ENCODE measurements at places on chromosomes 2 and 18.
A peak's percentile ranks its signal among the peaks of the same experiment; 100 is the strongest.

DNA sequence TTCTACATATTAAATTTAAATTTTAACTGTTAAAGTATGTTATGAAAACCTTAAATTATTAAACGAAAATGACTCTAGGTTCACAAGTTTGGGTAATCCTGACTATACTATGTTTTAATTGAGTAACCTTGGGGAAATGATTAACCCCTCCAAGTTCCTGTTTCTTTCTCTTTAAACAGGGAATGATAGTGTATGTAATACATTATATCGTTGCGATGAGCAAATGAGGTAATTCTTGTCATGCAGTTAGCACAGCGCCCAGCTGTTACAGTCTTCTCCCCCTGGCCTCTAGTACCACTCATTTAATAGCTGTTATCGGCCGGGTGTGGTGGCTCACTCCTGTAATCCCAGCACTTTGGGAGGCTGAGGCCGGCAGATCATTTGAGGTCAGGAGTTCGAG is 80.4 kb downstream of the MTA3 start:
- DNase-seq: no peak

DNA sequence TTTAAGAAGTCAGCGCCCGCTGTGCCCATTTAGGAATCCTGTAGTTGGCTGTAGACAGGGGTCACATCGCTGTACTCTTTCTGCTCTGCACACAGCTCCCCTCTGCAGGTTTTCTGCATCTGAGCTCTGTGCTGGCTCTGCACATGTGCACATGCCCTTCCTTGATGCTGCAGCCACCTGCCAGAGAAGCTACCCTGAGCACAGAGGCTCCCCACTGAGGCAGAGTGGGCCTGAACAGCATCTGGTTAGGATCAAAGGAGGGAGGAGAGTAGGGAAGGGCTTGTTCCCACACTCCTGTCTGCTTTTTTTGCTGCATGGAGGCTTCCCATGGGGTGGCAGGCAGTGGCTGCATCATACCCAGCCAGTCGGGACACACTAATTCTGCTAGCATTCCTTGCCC is 238.9 kb downstream of the FHOD3 start:
- DNase-seq: peak; percentile 18

DNA sequence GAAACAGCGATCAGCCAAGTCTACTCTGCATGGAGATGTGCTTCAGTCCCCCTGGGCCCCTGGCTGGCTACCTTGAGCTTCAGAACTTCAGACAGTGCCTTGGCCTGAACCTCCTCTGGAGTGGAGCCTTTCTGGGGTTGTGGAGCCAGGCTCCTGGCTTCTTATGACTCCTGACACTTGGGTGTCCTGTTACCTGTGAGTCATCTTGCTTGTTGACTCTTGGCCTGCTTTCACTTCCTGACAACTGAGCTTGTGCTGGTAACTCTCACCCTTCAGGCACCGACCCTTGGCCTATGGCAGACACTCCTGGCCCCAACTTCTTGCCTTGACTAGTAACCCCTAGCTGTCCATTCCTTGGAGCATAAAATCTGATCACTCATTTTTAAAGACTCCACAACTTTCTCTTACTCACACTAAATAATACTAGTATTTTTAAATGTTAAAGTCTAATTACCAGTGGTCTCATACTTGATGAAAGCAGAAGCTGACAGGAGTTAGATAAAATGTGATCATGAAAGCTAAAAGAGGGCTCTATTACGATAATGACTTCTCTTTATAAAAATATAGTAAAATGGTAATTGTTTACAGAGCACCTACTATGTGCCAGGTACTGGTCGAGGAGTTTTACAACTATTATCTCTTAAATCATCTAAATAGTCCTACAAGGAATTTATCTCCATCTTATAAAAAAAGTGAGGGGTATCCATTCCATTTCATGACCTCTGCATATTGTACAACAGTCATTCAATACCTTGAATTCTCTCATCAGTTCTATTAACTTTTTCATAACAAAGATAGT is 46.3 kb upstream of the VIT start:
- DNase-seq: no peak

GRCh38 chr2:235024931-235025773 is 73.3 kb downstream of the SH3BP4 start:
- DNase-seq: no peak

DNA sequence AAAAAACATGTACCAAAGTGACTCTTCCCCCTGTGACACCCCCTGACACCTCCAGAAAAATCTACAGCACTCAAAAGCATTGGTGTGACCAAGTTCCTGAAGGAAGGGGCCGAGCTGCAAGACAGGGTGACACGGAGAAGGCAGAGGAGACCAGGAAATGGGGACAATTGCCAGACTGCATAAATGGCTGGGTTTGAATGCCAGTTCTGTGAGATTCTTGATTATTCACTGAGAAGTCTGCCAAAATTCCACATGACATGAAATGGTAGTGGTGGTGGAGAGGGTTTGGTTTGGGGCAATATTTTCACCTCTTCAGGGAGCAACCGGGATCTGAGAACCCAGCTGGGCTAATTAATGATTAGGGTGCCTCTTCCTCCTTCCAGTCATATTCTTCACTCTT is 178.5 kb downstream of the ARL4C start:
- no peak for DNase-seq

GRCh38 chr2:191321861-191322662 is 76.9 kb downstream of the MYO1B start:
- DNase-seq: peak; percentile 71

- peak; percentile 73 for DNase-seq
Observed at GRCh38 chr2:237026981-237027711, 58.5 kb upstream of the COPS8 start.

- no peak for DNase-seq
Observed at GRCh38 chr2:119485336-119486110, 38.8 kb downstream of the SCTR start.

DNA sequence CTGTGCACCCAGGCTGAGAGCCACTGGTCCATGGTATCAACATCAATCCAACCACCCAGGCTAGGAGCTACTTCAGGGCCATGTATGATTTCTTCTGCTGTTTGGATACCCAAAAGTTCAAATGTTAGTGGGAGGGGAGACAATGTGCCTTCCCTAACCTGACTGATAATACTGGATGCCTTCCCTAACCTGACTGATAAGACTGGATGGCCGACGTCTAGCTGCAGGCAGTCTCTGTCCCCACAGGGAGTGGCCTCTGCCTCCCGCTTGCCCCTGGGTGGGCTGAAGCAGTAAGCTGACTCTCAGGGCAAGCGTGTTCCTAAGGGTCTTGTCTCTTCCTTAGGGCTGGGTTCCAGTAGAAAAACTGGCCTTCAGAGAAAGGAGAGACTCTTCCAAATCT is 65.8 kb downstream of the ZAP70 start:
- no peak for DNase-seq

- DNase-seq: no peak
Observed at GRCh38 chr18:31154181-31154580, 8.5 kb downstream of the DSC1 start.

Data from WTC11 (cell line).